ENCODE measurements at places on chromosomes 6 and 20.
A peak's percentile ranks its signal among the peaks of the same experiment; 100 is the strongest.

- no peak for DNase-seq
These were observed 14.3 kb downstream of the HRH3 start for GRCh38 chr20:62205618-62206387.

DNA sequence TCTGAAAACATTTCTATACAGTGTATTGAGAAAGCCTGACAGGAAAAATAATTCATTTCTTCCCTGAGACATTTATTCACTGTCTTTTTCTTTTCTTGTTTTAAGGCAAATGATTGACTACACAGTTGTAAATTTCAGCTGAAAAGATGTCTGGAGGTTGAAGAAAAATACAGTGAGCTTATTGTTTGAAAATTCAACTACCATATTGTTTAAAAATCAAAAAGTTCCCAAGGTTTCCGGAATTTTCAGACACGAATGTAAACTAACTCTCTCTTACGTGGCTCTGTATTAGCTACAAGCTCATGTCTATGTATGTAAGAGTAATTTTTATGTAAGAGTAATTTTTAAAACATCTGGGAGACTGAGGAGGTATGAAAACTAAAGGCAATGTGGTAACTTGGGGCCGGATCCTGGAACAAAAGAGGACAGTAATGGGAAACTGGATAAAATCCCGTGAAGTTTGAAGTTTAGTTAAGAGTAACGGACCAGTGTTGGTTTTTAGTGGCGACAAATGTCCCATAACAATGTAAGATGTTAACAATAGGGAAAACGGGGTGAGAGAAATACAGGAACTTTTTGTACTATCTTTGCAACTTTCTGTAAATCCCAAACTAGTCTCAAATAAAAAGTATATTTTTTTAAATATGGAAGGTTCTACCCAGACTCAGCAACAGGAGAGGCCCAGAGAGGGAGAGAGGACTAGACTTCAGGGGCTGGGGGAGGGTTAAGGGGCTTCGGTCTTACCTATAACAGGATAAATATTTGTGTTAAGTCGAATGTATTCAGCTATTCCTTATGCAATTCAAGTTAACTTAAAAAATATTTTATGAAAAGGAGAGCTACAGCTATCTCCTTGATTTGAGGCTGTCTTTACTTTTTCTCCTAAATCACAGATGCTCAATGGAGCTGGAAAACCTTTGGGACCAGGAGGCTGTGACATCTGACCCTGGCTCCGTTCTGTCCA lies 1.3 kb downstream of the PTGIS start:
- DNase-seq, result no peak

DNA sequence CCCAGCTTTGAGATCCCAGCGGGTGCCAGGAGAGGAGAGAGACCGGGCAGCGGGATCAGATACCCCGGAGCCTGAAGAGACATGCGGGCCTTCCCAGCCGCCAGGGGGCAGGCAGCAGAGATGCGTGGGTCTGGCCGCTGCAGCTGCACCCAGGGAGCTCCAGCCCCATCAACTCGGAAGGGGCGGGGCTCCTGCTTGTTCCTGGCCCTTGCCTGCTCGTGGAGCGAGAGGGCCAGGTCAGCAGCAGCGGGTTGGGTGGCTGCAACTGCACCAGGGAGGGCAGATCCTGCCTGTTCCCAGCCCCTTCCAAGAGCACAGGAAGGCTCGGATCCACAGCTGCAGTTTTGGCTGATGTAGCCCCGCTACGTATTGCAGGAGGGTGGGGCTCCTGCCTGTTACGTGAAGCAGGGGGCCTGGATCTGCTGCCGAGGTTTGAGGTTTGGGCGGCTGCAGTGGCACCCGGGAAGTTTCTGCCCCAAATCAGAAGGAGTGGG lies 532.8 kb downstream of the RFPL4B start:
- DNase-seq, result peak; percentile 5

GRCh38 chr6:139544701-139545057 lies 170.2 kb upstream of the CITED2 start:
- no peak for DNase-seq

Data from A549 (cell line).